ENCODE measurements at places on chromosomes 3 and 15.

DNA sequence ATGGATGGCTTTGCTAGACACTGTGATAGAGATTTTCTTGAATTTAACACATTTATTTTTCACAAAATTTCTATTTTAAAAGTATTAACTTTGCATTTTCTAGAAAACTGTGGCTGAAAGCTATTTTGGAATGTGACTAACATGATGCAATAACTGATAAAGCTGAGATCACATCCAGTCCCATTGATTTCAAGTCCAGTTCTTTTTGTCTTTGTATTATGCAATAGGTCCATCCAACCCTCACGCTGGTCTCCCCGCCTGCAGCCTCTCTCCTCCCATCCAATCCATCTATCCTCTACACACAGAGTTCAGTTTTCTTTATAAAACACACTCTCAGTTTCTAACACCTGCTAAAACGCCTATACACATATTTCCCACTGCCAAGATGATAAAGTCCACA, 178.8 kb downstream of the CNTN3 start:
- no peak for DNase-seq

DNA sequence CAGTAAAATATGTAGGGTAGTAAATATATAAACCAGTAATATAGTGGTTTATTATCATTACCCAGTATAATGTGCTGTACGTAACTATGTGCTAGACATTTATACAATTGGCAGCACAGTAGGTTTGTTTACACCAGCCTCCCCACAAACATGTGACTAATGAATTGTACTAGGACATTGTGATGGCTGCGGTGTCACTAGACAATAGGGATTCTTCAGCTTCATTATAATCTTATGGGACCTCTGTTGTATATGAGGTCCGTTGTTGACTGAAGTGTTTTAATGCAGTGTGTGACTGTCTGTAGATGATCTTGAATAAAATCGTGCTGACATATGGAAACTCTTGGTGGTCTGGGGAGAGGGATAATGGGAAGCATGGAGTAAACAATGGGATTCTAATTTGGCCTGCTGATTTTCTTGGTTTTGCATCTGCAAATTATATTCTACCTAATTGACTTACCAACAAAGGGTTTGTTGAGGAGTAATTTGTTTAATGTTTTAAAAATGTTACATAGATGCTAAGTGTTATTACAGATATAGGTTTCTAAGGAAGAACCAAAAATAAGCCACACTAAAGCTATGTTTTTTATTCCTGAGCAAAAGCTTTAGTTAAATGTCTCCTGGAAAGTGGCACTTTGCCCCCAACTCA, 496.5 kb upstream of the TBL1XR1 start:
- no peak for DNase-seq

- no peak for DNase-seq
Observed at GRCh38 chr3:171811913-171812335, 1.6 kb upstream of the PLD1 start.

DNA sequence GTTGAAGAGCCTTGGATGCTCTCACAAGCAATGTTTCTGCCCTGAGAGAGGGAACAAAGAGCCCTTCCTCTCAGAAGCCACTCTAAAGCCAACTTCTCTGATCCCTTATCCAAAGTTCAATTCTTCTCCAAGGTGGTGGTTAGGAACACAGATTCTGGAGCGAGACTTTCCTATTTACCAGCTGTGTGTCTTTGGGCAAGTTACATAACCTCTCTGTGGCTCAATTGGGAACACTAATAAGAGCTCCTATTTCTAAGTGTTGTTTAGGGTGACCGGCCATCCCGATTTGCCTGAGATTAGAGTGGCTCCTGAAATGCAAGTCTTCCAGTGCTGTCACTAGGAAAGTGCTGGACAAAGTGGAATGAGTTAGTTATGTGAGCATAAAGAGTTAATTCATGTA, 108.8 kb upstream of the PTX3 start:
- no peak for DNase-seq

DNA sequence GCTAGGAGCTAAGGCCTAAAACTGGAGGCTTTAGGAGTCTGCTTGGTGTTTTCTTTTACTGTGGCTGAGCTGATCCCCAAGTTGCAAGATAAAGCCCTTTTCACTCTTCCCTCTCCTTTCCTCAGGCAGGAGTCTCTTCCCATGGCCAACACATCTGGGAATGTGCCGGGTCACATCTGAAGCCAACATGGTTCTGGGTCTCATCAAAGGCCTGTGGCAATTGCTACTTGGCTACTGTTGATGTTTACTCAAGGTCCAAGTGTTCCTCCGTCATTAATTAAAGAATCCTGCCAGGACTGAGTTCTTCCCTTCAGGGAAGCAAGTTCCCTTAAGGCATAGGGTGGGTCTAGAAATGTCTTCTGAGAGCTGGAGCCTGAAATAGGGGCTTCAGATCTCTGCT, 230.2 kb downstream of the GBE1 start:
- DNase-seq, result no peak

GRCh38 chr3:195394024-195394423, 48.8 kb downstream of the ACAP2 start:
- no peak for DNase-seq

All from activated naive CD8-positive, alpha-beta T cell treated with anti-CD3 and anti-CD28 coated beads, Interleukin-2, amount 10 ng/mL, durations not matched to agents 7 days and 5 days (primary cell).